ENCODE measurements at places on chromosomes 6 and 20. TPM values are rescaled to one million over a fixed set of nuclear protein-coding genes. Genes with fewer than 3 reads are reported as not detected.

CDH26 gene
- 0.31 TPM for total RNA-seq

PRKN gene
- 0.16 TPM for total RNA-seq

DDX27 gene
- total RNA-seq = 30.8 TPM

SIRPB1 gene
- 0.16 TPM for total RNA-seq

SMOC2 gene
- total RNA-seq = not detected

CCN2 gene
- 504 TPM for total RNA-seq

PXT1 gene
- not detected for total RNA-seq

DEFB124 gene
- total RNA-seq = not detected

MYB gene
- total RNA-seq = not detected

CPXM1 gene
- 0.38 TPM for total RNA-seq

C6orf52 gene
- total RNA-seq = not detected

HAO1 gene
- total RNA-seq = not detected

HSPA12B gene
- total RNA-seq = 11.1 TPM

FOXP4 gene
- total RNA-seq = 1.3 TPM

SERPINB6 gene
- total RNA-seq = 114 TPM

Measured in bladder microvascular endothelial cell (primary cell).